ENCODE measurements at places on chromosomes 6 and 20.
A peak's percentile ranks its signal among the peaks of the same experiment; 100 is the strongest.

- DNase-seq, result no peak
These were observed 114.2 kb downstream of the SOX4 start for GRCh38 chr6:21707524-21708319.

DNA sequence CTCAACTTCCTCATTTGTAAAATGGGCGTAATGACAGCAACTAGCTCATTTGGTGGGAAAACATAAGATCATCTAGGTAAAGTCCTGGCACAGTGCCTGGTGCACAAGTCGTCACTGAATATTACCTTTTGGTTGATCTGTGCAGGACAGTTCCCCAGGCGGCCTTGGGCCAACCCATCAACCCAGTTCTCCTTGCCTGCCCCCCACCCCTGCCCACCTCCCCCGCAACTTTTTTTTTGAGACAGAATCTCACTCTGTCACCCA is 99.2 kb downstream of the JPH2 start:
- no peak for DNase-seq

DNA sequence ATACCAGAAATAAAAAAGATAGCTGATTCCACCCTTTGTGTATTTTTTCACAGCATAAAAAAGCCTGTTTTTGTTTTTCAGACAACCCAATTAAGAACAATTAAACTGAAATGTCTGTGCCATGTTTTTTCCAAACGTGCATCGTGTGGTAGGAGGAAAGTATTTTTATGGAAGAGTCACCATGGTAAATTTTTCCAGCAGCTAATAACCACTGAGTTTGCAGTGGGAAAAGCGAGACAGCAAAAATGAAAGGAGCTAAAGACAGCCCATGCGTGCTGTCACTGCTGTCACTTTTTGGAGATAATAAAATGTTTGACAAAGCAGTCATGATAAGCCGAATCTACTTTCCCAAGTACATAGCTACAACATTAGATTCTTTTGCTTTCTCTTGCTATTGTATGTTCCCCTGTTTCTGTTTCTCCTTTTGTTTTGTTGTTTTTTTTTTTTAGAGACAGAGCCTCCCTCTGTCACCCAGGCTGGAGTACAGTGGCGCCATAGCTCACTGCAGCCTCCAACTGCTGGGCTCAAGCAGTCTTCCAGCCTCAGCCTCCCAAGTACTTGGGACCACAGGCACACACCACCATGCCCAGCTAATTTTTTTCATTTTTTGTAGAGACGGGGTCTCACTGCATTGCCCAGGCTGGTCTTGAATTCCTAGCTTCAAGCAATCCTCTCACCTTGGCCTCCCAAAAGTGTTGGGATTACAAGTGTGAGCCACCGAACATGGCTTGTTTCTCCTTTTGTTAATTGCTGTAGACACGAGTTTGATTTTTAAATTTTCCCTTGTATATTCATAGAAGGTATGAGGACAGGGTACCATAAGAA is 261.3 kb downstream of the TMEM242 start:
- no peak for DNase-seq

DNA sequence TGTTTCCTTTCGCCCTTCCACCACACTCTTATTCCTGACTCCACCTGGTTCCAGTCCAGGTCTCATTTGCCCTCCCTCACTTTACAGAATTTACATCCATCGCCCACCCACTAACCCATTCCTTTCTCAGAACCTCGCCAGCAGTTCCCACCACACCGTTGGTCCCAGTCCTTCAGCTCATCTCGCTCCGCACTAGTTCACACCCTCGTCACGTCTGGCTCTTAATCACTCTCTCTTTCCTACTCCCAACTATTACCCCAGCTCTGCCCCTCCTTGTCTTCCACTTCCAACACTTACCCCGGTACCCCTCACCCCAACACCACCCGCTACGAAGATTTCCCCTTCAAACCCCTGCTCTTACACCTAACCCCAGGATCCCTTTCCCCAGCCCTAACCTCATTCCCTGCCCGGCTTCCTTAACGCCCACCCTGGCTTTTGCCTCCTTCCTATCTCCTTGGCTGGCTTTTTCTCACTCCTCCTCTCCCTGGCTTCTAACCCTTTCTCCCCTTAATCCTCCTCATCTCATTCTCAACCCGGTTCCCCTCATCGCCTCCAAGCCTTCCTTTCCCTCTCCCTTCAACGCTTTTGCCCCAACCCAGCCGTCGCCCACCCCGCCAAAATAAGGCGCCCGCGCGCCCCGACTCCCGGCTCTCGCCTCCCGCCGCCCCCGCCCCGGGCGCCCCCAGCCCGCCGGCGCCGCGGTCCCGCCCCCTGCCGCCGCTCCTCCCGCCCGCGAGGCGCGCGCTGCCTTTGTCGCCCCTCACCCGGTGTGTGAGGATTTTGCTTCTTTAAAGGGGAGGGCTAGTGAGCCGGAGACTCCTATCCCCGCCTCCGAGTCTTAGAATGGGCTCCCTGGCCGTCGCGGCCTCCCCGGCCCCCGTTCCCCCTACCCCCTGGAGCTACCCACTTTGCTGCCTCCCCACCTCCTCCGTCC is 542 bp downstream of the USP49 start:
- no peak for DNase-seq

DNA sequence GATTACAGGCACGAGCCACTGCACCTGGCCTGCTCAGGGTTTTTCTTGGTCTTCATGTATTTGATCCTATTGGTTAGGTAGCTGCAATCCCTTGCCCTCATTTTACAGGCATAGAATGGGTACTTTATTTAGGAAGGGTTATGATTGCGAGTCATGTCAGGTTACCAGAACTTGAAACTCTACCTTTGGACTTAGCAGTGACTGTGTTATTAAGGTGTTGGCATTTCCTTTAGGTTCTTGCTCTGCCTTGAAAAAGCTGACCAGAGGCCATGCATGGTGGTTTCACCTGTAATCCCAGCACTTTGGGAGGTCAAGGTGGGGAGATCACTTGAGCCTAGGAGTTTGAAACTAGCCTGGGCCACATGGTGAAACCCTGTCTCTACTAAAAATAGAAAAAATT is 24.5 kb downstream of the JARID2 start:
- no peak for DNase-seq

DNA sequence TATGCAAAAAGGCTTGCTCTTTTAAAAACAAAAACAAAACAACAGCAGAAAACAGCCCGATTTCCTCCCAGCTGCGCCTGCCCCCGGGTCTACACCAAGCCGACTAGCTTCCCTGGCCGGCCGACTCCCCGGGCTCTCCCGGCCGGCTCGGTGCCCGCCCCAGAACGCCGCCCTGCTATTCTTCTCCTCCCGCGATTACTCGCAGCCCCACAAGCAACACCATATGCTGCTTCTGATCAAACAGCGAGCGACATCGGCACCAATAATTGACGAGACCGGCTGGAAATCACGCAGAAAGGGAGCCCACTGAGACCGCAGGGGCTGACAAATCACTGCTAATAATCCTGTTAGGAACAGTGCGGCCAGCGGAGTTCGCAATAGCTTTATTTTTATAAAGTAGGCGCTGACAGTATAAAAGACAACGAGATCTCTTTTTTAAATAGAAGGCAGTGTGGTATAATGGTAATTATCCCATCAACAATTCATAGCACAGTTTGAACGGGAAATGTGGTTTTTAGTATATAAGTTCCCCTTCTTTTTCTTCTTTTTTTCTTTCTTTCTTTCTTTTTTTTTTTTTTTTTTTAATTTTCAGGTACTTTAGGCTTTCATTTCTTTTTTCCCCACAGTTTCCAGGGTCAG is 3.3 kb downstream of the SIM1 start:
- DNase-seq, result peak; percentile 31

GRCh38 chr6:42471142-42471541 is 19.4 kb upstream of the TRERF1 start:
- DNase-seq, result no peak

DNA sequence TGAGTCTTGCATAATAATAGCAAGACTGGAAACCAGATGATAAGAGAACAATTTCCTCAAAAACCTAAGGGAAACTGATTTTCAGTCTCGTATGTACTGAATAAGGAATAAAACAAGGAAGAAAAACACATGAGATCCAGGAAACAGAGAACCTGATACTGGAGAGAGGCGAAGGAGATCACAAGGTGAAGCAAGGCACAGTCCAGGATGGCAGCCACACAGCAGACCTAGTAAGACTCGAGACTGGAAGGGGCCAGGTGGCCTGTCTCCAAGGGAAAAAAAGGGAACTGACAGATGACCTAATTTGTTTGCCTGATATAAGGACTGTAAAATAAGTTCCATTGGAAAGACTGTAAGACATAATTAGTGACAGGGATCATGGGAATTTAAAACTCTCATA is 71.1 kb downstream of the TASP1 start:
- no peak for DNase-seq
